ENCODE measurements at places on chromosomes 1 and 21.

GRCh38 chr1:67294836-67295617 lies 12.6 kb upstream of the IL12RB2 start:
- no peak for DNase-seq

GRCh38 chr21:46256501-46256994 lies 28.0 kb upstream of the LSS start:
- DNase-seq = no peak

GRCh38 chr1:14067036-14067435 lies 367.0 kb downstream of the PRDM2 start:
- DNase-seq = no peak

- no peak for DNase-seq
Measured at GRCh38 chr1:41682845-41683625, 198.6 kb upstream of the EDN2 start.

DNA sequence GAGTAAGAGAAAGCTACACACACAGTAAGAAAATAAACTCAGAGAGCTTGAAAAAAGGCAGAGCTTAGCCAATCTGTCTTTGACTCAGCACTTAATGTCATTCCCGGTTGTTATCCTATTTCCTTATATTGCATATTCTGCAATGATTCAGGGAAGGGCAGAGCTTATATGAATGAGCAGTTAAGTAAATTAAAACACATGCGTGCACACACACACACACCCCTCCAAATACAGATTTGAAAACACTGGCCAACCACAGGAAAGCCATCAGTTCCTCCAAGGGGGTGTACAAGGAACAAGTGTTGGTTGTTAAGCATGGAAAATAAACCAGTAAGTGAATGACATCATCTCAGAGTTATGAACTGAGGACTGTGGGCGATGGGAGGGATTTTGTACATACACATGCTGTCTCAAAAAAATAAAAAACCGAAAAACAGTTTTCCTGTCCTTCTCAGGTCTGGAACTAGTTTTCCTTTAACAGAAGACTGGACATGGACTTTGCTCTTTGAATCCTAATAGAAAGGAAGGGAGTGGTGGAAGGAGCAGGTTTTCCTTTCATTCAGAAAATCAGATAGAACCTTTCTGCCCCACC lies 1.0 kb downstream of the IQGAP3 start:
- no peak for DNase-seq

DNA sequence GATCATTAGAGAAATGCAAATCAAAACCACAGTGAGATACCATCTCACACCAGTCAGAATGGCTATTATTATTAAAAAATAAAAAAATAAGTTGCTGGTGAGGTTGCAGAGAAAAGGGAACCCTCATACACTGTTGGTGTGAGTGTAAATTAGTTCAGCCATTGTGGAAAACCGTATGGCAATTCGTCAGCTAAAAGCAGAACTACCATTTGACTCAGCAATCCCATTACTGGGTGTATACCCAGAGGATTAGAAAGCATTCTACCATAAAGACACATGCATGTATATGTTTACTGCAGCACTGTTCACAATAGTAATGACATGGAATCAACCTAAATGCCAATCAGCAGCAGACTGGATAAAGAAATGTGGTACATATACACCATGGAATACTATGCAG lies 42.2 kb downstream of the GIPC2 start:
- no peak for DNase-seq

GRCh38 chr21:26199456-26199855 lies 28.9 kb upstream of the APP start:
- DNase-seq = no peak

GRCh38 chr1:196896355-196896754 lies 8.5 kb downstream of the CFHR4 start:
- DNase-seq = no peak
